Hematopoietic multipotent progenitor cell treated with erythropoietin and hydrocortisone succinate and interleukin-3 and kit ligand, for 15 days (in vitro differentiated cells): ENCODE measurements at places on chromosomes 1 and 21.

DNA sequence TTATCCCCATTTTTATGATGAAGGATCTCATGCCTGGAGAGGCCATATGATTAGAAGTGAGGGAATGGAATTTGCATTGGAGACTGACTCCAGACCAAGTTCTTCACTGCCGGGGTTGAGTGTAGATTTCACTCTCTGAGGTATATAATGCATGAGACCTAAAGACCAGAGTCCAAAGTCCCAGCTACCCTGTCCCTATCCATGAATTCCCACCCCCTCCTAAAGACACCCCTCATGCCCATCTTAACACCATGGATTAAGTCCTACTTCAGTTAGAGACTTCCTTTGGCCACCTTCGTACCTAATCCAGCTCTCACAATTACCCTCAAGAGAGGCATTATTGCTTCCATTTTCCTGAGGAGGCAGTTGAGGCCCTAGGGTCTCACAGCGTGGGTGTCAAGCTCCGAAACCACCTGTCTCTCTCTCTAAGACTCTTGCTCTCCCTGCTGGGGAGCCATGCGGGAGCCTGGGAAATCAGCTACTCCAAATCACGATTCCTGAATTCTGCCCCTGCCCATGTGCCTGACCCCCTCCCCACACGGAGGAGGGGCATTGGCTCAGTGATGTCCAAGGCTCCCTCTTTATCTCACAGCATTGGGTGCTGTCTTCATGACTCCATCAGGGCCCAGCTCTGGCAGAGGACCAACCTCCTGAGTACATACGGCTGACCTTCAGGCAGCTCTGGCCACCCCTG lies 11.7 kb upstream of the FOXO6 start:
- no peak for DNase-seq

- no peak for DNase-seq
These were observed 10.1 kb downstream of the NRIP1 start for GRCh38 chr21:15054606-15055239.

DNA sequence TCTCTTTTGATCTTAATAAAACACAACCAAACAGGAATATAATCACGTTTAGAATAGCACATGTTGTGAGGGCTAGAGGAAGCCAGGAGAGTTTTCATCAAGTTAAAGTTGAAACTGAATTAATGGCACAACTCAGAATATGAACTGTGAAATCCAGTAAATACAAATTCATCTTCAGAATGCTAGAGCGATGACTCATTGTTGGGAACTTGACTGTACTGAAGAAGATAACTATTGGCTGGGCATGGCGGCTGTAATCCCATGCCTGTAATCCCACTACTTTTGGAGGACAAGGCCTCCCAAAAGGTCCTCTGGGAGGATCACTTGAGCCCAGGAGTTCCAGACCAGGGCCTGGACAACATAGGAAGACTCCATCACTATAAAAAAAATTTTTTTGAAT lies 8.8 kb downstream of the SYF2 start:
- no peak for DNase-seq

DNA sequence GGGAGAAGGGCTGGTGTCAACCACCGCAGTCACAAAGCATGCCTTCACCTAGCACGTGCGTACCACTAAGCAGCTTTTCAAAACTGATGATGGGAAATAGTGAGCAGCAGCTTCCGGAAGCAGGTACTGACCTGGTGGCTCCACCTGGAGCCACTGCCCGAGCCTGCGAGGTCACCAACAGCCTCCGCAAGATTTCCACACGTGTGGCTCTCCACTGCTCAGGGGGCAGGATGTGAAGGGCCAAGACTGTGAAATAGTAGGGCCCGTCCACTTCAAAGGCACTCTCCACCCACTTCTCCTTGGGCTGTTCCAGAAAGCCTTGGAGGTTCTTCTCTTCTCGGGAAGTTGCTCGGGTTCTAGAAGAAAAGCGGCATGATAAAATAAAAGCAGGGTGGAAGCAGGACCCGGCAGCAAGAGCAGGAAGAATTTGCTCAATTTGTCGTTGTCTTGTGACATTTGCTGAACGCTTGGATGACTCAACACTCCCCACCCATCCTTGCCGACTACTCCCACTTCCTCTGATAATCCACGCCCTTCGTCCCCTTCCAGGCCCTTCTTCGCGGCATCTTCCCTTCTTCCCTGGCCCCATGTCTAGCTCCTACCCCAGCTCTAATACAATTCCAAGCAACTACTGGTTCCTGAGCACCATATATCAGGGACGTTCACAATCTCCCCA lies 124.9 kb upstream of the IFFO2 start:
- peak; percentile 72 for DNase-seq

GRCh38 chr1:228453022-228453560 lies 34.1 kb upstream of the RNF187 start:
- no peak for DNase-seq
